Activated CD4-positive, alpha-beta T cell treated with anti-CD3 and anti-CD28 coated beads, Interleukin-2, amount 50 U/mL, for 48 hours (primary cell): ENCODE measurements at places on chromosomes 2 and 18.

GRCh38 chr18:11529081-11529480 is 80.3 kb upstream of the SLC35G4 start:
- DNase-seq = no peak

DNA sequence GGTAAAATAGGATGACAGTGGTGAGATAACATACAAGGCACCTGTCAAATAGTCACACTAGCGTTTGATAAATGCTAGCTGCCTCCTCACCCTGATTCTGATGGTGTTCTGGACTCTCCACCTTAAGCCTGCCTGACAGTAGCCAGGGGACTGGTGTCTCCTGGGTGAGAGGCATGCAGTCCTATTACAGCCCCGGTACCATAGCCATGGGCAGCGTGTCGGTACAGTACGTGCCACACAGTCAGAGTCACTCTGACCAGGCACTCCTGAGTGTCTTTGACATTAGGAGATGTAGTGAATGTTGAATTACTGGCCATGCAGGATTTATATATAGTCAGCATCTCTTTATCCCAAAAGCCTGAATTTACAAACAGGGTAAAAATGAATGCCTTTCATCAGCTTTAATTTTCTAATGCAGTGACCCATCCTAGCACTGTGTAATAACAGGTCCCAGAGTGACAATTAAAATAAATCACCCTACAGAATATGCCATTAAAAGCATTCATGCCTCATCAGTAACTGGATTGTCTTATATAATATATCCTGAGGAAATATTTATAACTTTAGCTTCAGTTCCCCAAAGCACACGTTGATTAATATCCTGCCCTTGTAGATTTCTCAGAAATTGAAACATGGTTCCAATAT is 760.3 kb upstream of the SOX11 start:
- no peak for DNase-seq

GRCh38 chr2:72745679-72746368 is 80.0 kb downstream of the EXOC6B start:
- no peak for DNase-seq

DNA sequence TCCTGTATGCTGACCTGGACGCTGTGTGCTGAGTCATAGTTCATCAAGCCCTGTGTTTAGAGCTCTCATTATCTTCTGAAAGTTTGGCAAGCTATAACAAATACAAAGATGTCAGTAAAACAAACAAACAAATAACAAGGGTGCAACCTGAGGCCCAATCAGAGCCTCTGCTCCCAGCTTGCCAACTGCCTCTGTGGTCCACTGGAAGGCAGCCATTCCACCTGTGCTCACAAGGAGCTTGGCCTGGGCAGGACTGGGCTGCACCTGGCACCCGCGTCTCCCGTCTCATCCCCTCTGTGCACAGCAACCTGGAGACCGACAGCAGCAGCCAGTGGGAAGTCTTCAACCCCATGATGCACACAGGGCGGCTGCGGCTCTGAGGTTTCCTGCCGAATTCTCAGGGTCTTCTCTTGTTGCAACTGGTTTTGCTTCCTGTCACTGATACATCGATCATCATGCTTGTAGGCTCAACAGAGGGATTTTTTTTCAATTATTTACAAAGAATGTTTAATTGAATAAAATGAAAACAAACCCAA is 97.8 kb downstream of the TMEM18 start:
- DNase-seq = no peak

DNA sequence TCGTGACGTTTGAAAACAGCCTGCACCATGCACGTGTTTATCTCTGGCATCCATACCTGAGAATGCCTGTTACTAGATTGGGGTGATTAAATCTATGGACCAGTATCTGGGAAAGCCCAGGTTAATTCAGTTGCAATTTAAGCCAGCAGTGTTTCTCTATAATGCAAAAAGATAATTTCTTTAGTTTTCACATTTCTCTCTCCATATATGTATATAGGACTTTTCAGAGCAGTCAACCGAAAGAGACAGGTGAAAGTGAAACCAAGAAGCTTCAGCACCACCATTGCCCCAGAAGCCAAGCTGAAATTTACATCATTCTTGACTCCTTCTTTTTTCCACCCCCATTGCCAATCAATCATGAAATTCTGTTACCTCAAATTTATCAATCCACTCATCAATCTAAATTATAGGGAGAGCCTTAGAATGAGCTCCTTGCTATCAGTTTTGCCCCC is 2.7 kb upstream of the LRP2 start:
- DNase-seq = no peak

GRCh38 chr2:31060397-31060796 is 77.8 kb downstream of the GALNT14 start:
- DNase-seq = no peak

DNA sequence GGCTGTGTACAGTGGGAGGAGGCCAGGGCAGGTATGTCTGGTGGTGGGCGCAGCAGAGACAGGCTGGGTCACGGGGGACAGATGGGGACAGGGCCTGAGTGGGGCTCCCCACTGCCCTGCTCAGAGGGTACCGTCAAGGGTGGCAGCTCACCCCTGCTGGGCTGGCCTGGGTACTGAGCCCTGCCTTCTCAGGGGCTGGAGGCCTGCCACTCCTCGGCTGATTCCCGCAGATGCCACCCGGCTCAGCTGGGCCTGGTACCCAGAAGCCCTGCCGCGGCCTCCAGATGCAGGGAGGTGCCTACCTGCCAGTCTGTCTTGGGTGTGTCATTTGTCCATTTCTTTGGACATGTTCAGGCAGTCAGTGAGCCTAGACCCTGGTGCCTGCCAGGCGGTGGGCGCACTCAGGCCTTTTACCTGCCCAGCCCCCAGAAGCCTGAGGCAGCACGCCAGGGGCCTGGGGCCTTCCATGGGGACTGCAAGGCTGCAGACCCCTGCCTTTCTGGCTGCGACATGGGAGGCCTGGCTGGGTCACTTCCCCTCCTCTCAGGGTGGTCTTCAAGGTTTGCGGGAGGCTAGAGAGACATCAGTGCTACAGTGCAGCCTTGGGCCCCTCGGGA is 3.3 kb downstream of the SNORC start:
- no peak for DNase-seq

- no peak for DNase-seq
Observed at GRCh38 chr18:43314941-43315340, 37.7 kb upstream of the SYT4 start.

GRCh38 chr18:60870261-60871153 is 462.7 kb upstream of the CDH20 start:
- DNase-seq = no peak

- DNase-seq = no peak
Observed at GRCh38 chr2:145197944-145198343, 678.0 kb upstream of the ZEB2 start.

DNA sequence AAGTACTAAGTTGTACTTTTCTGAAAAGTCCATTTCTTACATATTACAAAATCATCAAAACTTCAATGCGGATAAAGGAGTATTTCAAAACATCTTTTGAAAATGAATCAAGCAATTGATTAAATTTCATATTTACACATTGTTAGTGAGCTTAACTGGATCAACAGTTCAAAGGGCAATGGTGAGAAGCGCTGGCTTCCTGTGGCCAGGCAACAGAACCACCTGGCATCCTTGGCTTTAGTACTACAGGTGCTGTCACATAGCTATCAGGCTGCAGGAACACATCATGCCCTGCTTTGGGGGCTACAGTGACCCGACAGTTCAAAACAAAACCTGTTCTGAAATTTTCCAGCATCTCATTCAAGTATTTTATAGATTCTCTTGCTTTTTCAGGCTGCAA is 59.2 kb downstream of the SMAD2 start:
- DNase-seq = no peak

GRCh38 chr18:59272891-59273758 is at the start of gene RAX:
Gene RAX (minus strand): TSS chr18:59273454. CDS start chr18:59273206, 248 bp downstream.
- DNase-seq = peak; percentile 41

GRCh38 chr18:58300867-58301266 is 256.8 kb downstream of the NEDD4L start:
- no peak for DNase-seq

DNA sequence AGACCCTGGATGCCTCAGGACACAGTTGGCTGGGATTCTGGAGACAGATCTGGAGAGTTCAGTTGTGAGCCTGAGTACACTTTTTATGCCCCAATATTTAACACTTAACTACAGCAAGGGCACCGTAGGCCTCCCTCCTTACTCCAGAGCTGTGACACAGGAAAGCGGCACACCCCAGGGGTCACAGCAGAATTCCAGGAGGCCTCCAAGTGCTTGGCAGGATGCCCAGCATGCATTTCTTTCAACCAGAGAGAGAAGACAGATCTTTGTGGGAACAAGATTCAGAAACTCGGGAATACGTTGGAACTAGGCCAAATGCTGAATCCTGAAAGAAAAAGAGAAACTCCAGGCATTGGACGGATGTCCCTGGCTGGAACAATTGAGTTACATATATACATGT is 199.2 kb upstream of the NT5C1B start:
- no peak for DNase-seq

GRCh38 chr2:105373895-105374401 is 24.9 kb downstream of the FHL2 start:
- peak; percentile 18 for DNase-seq

DNA sequence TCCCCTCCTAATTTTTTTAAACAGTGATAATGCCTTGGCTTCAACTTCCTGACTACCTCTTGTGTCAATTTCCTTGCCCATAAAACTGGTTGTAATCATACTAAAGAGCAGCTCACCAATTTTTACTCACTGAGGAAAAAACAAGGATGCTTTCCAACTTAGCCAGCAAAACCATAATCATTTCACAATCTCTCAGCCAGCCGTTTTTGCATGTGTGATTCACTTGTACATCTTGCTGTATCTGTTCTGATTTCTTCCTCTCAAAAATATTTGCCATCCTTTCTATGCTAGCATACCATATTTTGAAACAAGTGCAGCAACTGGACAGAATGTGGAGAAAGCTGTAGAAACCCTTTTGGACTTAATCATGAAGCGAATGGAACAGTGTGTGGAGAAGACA is 60.7 kb downstream of the RAB27B start:
- no peak for DNase-seq

DNA sequence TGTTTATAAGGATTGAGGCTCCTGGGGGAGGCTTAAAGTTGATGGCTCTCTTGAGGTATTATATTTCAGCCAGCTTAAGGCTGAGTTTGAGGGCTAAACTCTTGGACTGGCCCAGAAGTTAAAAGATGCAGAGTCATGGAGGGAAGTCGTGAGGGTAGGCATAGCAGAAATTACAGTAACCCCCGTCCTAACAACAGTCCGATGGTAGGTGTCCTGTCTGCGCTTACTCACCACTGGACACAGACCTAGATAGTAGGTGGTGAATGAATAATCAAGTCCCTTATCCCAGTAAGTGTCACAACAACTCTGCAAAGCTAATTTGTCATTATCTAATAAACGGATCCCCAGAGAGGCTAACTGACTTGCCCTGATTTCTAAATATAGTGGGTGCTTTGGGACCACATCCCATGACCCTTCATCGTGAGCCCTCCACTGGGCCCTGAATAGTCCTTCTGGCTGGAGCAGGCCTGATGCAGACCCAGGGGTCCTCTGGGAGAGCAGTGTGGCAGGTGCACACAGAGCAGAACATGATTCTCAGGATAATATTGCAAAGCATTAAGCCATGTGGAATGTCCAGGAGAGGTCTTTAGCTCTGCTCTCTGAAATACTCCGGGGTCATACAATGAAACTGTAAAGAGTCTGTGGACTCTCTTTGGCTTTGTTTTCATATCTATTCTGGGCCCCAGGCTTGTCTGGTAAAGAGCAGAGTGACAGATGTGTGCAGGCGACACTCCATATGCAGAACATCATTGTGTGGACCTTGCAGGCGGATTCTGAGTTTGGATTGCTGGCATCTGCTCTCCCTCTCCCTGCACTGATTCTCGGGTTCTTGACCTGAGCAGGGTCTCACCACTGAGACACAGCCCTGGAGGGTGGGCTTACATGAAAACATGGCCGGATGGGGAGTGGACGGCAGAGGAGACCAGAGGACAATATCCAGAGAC is 98.1 kb downstream of the RNF144A start:
- no peak for DNase-seq

DNA sequence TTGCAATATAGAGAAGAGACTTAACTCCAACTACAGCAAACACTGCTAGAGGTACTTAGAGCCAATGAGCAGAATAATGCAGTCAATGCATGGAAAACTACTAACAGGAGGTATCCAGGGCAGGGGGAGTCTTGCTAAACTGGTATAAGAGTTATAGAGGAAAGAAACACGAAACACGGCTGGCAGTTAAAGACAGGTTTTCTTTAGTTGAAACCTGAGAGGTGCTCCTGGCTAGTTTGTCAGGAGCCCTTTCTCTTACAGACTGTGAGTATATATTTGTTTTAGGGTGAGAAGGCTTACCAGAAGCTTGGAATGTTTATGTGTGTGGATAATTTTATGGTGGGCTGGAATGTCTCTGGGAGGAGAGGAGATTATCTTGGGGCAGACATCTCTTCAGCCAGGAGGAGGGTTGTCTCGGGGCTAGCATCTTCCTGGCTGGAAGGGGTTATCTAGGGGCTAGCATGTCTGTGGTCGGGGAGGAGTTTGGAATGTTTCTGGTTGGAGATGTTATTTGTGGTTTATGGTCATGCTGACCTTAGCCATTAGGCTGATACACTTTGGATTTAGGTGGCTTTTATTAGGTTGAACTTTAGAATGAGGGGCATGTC is 1048.8 kb downstream of the DPP10 start:
- no peak for DNase-seq

GRCh38 chr2:192288295-192288694 is 93.6 kb upstream of the TMEFF2 start:
- DNase-seq = no peak

DNA sequence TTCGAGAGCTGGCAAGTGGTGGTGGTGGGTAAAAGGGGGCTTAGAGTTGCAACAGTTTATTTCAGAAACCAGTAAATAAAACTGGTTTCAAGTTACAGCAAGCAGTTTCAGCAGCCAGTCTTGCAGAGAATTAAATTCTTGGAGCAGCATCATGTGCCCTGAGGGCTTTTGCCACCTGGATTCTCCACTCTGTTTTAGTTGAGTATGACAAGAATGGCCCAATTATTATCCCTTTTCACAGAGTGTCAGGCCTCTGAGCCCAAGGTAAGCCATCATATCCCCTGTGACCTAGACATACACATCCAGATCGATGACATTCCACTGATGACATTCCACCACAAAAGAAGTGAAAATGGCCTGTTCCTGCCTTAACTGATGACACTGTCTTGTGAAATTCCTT is 72.8 kb upstream of the FANCL start:
- DNase-seq = no peak

DNA sequence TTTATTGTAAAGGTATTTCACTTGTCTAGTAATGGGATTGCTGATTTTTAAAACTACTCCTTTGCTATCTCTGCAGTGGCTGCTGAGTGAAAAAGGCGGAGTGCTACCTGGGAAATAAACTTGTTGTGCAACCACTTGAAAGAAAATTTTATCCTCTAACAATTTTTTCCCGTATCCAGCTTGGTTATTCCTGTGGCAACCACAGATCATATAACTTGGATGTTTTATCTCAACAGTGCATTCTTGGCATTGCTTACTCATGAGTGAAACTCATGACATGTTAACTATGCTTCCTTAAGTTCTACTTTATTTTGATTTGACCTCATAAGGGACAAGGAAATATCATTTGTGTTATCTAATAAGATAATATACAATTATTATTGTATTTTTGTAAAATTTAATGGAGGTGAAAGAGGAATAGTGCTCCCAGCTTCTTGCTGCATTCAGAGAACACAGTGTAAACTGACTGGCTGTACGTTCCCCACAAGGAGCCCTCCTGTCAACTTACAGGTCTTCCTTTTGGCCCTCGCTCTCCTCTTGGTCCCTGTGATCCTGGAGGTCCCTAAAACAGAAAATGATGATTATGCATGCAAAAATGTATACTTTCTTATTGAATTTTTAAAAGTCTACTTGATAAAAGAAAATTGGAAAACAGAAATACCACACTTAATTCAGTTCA is 82.7 kb downstream of the COL5A2 start:
- no peak for DNase-seq

- DNase-seq = peak; percentile 45
Observed at GRCh38 chr18:23487738-23488570, 15.4 kb upstream of the RMC1 start.
